Muscle of leg (tissue), 16 donors: ENCODE measurements at places on chromosomes 1 and 21. TPM values are rescaled to one million over a fixed set of nuclear protein-coding genes. Genes with fewer than 3 reads are reported as not detected.

- no peak overlapping the region for H3K4me3 ChIP-seq
- no peaks in the 10 kb centered on the region for H3K36me3 ChIP-seq
- no peaks in the 10 kb centered on the region for H3K27me3 ChIP-seq
- DNase-seq, result no peak
- no peak overlapping the region for H3K27ac ChIP-seq
Measured at GRCh38 chr21:31493350-31493880, 149.4 kb upstream of the TIAM1 start.

OR14K1 gene
- not detected for total RNA-seq

GRCh38 chr1:103129255-103129654, 20.9 kb upstream of the COL11A1 start:
- H3K4me3 ChIP-seq, result no peak overlapping the region
- H3K27me3 ChIP-seq, result no peaks in the 10 kb centered on the region
- H3K27ac ChIP-seq, result no peak overlapping the region
- no peak for DNase-seq
- H3K36me3 ChIP-seq, result no peaks in the 10 kb centered on the region

GRCh38 chr1:58943776-58944175, 159.9 kb upstream of the JUN start:
- DNase-seq, result no peak
- no peak overlapping the region for H3K4me3 ChIP-seq
- no peaks in the 10 kb centered on the region for H3K36me3 ChIP-seq
- H3K27ac ChIP-seq, result no peak overlapping the region
- no peaks in the 10 kb centered on the region for H3K4me1 ChIP-seq
- no peaks in the 10 kb centered on the region for H3K27me3 ChIP-seq

- H3K27ac ChIP-seq, result no peak overlapping the region
- H3K36me3 ChIP-seq, result no peaks in the 10 kb centered on the region
- no peaks in the 10 kb centered on the region for H3K4me1 ChIP-seq
Measured at GRCh38 chr1:11407301-11407994, 71.5 kb upstream of the DISP3 start.

- no peaks in the 10 kb centered on the region for H3K36me3 ChIP-seq
- no peak overlapping the region for H3K27ac ChIP-seq
- H3K4me3 ChIP-seq, result no peak overlapping the region
- no peaks in the 10 kb centered on the region for H3K4me1 ChIP-seq
Measured at GRCh38 chr1:24481843-24482610, 20.6 kb upstream of the RCAN3 start.

MFSD2A gene
- 0.62 TPM for total RNA-seq

EPHA10 gene
- 0.04 TPM for total RNA-seq

- H3K36me3 ChIP-seq, result no peaks in the 10 kb centered on the region
- no peak for DNase-seq
- H3K27ac ChIP-seq, result no peak overlapping the region
- no peaks in the 10 kb centered on the region for H3K27me3 ChIP-seq
Measured at GRCh38 chr1:218823291-218823900, 350.3 kb upstream of the LYPLAL1 start.

- DNase-seq, result no peak
- no peaks in the 10 kb centered on the region for H3K27me3 ChIP-seq
- no peaks in the 10 kb centered on the region for H3K4me1 ChIP-seq
- H3K36me3 ChIP-seq, result no peaks in the 10 kb centered on the region
Measured at GRCh38 chr21:21028275-21028820, 30.1 kb downstream of the NCAM2 start.

DNA sequence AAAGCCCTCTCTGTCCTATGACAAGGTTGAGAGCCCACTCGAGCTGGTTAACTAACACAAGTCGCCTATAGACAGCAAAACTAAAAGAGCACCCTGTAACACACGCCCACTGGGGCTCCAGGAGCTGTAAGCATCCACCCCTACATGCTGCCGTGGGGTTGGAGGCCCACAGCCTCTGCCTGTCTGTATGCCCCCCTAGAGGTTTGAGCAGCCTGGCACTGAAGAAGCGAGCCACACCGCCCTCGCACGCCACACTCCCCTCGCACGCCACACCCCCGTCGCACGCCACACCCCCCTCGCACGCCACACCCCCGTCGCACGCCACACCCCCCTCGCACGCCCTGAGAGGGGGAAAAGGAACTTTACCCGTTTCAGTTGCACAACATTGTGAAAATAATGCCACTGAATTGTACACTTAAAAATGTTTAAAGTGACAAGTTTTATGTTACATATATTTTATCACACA, 13.2 kb upstream of the HMGCL start:
- H3K27me3 ChIP-seq, result peaks cover 6% of the 10 kb centered on the region
- peaks cover 8% of the 10 kb centered on the region for H3K4me1 ChIP-seq
- H3K4me3 ChIP-seq, result peak overlapping the region; percentile 29
- peak; percentile 37 for DNase-seq

- peak overlapping the region; percentile 55 for H3K4me3 ChIP-seq
- H3K27ac ChIP-seq, result no peak overlapping the region
- H3K4me1 ChIP-seq, result peaks cover 6% of the 10 kb centered on the region
- peak; percentile 37 for DNase-seq
- no peaks in the 10 kb centered on the region for H3K36me3 ChIP-seq
Measured at GRCh38 chr1:46466477-46467182, 23.0 kb upstream of the DMBX1 start.

ACTL8 gene
- not detected for total RNA-seq

DNA sequence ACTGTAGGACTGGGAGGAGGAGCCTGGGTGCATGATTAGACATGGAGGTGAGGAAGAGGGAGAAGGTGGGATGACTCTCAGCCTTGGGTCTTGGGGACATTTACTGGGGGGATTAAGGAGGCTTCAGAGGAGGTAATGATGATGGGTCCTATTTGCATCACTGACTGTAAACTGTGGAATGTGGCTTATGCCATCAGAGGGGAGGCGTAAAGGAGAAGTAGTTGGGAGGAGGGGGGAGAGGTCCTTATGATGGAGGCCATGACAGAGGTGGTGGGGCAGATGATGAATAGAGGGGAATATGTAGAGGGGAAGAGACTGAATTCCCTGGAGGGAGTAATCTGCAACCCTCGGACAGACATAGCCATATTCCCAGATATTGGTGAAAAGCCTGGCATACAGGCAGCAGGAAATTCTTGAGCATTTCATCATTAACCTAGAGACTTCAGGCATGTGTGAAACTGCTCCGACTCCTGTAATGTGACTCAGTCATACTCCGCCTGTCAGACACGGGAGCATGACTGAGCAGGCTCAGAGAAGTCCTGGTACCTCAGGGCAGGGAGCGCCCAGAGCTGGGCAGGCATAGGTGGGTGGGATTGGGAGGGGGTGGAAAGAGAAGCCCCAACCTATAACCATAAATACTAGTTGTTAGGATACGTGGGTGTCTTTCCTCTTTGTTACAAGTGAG, 8.0 kb upstream of the LCE5A start:
- H3K36me3 ChIP-seq, result no peaks in the 10 kb centered on the region
- DNase-seq, result no peak
- no peak overlapping the region for H3K27ac ChIP-seq
- no peaks in the 10 kb centered on the region for H3K27me3 ChIP-seq
- H3K4me3 ChIP-seq, result no peak overlapping the region
- H3K4me1 ChIP-seq, result no peaks in the 10 kb centered on the region

- peak; percentile 72 for DNase-seq
- H3K27me3 ChIP-seq, result peaks cover 2% of the 10 kb centered on the region
- H3K27ac ChIP-seq, result peak overlapping the region; percentile 89
- no peak overlapping the region for H3K4me3 ChIP-seq
Measured at GRCh38 chr21:37551331-37551992, 184.9 kb downstream of the DYRK1A start.

- no peak for DNase-seq
- H3K4me1 ChIP-seq, result no peaks in the 10 kb centered on the region
- H3K27ac ChIP-seq, result no peak overlapping the region
Measured at GRCh38 chr1:160681891-160682140, 29.8 kb downstream of the CD48 start.

DAB1 gene
- 1.5 TPM for total RNA-seq

- H3K27me3 ChIP-seq, result peaks cover 26% of the 10 kb centered on the region
- no peak for DNase-seq
- peaks cover 6% of the 10 kb centered on the region for H3K4me1 ChIP-seq
- no peak within 1 kb of the TSS for H3K4me3 ChIP-seq
- no peaks in the 10 kb centered on the region for H3K36me3 ChIP-seq
Measured at GRCh38 chr1:151805066-151805820, at the start of gene LINGO4. TSS of gene LINGO4 (minus strand) at chr1:151805419. CDS start at chr1:151802704, 2,715 bp downstream.

DNA sequence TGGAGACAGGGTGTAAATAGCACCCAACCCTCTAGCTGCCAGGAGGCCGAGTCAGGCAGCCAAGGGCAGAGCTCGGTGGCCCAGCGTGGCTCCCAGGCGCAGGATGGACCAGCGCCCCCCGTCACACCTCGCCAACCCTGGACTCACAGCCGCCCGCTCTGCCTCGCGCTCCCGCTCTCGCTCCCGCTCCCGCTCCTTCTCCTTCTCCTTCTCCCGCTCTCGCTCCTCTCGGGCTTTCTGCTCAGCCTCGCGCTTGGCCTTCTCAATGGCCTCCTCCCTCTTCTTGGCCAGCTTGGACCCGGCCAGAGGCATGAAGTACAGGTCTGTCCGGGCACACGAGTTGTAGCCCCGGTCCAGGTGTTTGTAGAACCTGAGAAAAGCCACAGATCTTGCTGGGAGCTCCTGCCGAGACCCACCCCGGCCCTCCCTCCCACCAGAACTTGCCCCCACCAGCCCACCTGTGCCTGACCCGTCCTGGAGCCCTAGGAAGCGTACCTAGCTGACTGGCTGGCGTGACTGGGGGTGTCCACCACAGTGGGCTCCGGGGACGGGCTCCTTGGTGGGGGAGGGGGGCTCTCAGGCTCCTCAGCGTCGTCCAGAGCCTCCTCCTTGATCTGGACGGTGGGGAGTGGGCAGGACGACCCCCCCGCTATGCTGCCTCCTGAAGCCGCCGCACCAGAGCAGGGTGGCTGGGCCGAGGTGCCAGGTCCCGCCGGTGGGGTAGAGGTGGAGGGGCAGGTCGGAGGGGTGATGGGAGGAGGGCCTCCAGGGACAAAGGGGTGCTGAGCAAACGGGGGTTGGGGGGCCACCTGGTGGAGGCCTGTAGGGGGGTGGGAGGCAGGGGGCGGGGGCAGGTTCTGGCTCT, 41.9 kb downstream of the SLC45A1 start:
- no peak overlapping the region for H3K27ac ChIP-seq
- no peaks in the 10 kb centered on the region for H3K27me3 ChIP-seq
- H3K4me1 ChIP-seq, result peaks cover 21% of the 10 kb centered on the region
- H3K4me3 ChIP-seq, result no peak overlapping the region
- peaks cover 96% of the 10 kb centered on the region for H3K36me3 ChIP-seq
- DNase-seq, result no peak

GRCh38 chr1:221309723-221310122, 430.5 kb downstream of the HLX start:
- no peaks in the 10 kb centered on the region for H3K36me3 ChIP-seq
- no peaks in the 10 kb centered on the region for H3K27me3 ChIP-seq
- no peak for DNase-seq
- H3K4me3 ChIP-seq, result no peak overlapping the region
- H3K27ac ChIP-seq, result no peak overlapping the region

RGSL1 gene
- total RNA-seq, result not detected

DNTTIP2 gene
- total RNA-seq, result 35.6 TPM

- H3K27ac ChIP-seq, result no peak overlapping the region
- H3K4me3 ChIP-seq, result no peak overlapping the region
- H3K36me3 ChIP-seq, result no peaks in the 10 kb centered on the region
Measured at GRCh38 chr1:203268901-203269653, 36.2 kb upstream of the BTG2 start.

CFHR2 gene
- not detected for total RNA-seq

GRCh38 chr21:26961698-26962097, 5.2 kb downstream of the ADAMTS5 start:
- peak; percentile 70 for DNase-seq
- H3K36me3 ChIP-seq, result peaks cover 16% of the 10 kb centered on the region
- no peak overlapping the region for H3K27ac ChIP-seq
- no peak overlapping the region for H3K4me3 ChIP-seq
- peaks cover 10% of the 10 kb centered on the region for H3K27me3 ChIP-seq
- peaks cover 19% of the 10 kb centered on the region for H3K4me1 ChIP-seq

GSTM5 gene
- total RNA-seq, result 19.4 TPM

ASCL5 gene
- 0.04 TPM for total RNA-seq

SPSB1 gene
- total RNA-seq, result 5.4 TPM

DNA sequence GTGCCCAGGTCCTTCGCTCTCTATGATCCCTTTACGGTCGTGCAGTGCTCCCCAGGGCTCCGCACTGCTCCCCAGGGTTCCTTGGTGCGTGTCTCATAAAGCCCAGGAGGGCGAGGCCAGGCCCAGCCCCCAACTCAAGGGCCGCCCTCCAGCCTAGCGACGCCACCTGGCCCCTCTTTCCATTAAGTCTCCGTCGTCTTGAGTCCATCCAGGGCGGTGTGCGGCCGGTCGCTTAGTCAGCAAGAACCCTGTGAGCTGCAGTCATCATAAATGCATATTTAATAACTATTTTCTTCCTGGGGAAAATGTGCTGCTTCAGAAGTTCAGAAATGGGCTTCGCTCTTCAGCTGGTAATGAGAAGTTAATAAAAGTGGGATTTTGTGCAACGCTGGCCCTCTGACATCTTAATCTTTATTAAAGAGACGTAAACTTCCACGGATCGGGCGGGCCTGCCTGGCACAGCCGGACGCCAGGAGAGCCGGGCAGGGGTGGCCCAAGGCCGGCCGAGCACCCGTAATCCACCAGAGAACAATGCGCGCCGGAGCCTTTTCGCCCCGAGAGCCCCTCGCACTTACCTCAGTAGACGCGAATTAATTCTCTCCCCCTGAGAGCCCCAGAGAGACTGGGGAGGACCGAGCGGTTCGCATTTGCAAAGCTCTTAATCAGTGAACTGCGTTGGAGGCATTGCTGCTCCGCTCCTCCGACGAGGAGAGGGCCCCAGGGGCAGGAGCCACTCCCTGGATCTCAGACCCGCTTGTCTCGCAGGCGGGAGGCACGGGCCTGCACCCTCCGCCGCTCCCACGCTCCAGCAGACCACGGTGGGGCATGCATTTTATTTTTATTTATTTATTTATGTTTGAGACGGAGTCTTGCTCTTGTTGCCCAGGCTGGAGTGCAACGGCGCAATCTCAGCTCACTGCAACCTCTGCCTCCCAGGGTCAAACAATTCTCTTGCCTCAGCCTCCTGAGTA, 188.3 kb upstream of the ARHGEF16 start:
- H3K27me3 ChIP-seq, result peaks cover 49% of the 10 kb centered on the region
- no peak overlapping the region for H3K4me3 ChIP-seq
- H3K27ac ChIP-seq, result no peak overlapping the region
- DNase-seq, result no peak

- H3K36me3 ChIP-seq, result no peaks in the 10 kb centered on the region
- H3K27ac ChIP-seq, result no peak overlapping the region
- H3K27me3 ChIP-seq, result no peaks in the 10 kb centered on the region
- peak overlapping the region; percentile 30 for H3K4me3 ChIP-seq
- DNase-seq, result no peak
Measured at GRCh38 chr1:246690100-246690499, 34.1 kb upstream of the SCCPDH start.

DNA sequence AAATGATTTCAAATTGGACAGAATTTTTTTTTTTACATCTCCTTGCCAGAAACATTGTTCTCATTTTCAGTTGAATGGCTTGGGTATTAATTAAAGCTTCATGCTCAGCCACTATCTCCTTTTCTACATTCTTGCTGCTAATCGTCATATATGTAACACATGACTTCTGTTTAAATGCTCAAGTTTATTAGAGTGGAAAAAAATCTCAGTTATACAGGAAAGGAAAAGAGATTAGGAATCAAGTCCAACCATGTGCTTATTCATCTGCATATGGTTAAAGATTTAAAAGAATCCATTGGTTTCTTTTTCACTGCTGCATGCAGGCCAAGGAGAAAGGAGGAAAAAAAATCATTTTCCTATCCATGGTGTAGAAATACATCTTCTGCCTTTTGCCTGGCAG, 47.3 kb upstream of the CNN3 start:
- H3K27me3 ChIP-seq, result no peaks in the 10 kb centered on the region
- H3K36me3 ChIP-seq, result no peaks in the 10 kb centered on the region
- H3K4me1 ChIP-seq, result peaks cover 21% of the 10 kb centered on the region
- H3K4me3 ChIP-seq, result no peak overlapping the region

GRCh38 chr1:56050911-56051310, 528.5 kb downstream of the PLPP3 start:
- no peak for DNase-seq
- no peaks in the 10 kb centered on the region for H3K4me1 ChIP-seq
- no peaks in the 10 kb centered on the region for H3K27me3 ChIP-seq
- no peaks in the 10 kb centered on the region for H3K36me3 ChIP-seq
